Esophagus squamous epithelium (tissue), 5 donors: ENCODE measurements at places on chromosomes 3 and 15.

GRCh38 chr3:12286927-12287726, 1.7 kb upstream of the PPARG start:
- no peak for DNase-seq

DNA sequence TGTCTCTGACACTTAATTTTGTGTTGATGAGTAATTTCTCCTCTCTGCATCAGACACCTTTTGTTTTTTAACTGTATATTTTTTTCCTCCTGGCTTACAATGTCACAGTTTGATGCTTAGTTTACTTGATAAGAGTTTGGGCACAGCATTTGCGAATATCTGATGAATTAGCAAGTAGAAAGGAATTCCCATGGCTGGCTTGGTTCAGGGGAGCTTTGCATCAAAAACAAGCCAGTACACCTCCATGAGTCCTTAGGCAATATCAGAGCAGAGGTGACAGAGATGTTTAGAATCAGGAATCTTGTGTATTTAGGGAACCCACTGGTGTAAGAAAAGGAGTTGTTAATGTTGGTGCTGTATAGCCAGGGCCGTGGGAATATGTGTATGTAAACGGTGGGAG, 9.3 kb downstream of the ARHGEF26 start:
- no peak for DNase-seq

- no peak for DNase-seq
Observed at GRCh38 chr3:154904328-154904727, 175.8 kb upstream of the MME start.

GRCh38 chr15:65690778-65691177, 69.0 kb downstream of the SLC24A1 start:
- DNase-seq = no peak

GRCh38 chr3:44411031-44411645, 66.3 kb downstream of the ZNF445 start:
- no peak for DNase-seq

- no peak for DNase-seq
Observed at GRCh38 chr15:53573091-53573490, 186.4 kb downstream of the WDR72 start.

DNA sequence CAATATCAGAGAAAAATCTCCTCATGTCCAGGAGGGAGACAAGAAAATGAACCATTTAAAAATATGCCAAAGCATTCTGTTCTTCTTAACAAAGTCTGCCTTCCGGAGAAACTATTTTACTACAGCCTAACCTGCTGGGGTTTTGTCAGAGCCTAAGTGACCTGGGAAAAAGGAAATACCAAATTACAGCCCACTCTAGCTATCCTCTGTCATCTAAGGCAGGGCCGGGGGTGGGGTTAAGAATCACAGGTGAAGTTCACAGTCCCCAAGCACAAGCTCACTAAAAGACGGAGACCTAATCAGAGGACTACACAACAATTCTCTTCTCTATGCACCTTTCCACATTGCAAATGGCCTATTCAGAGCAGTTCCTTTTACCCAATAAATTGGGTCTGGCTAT, 116.6 kb downstream of the TRIM42 start:
- DNase-seq = no peak
